CD4-positive, alpha-beta memory T cell (primary cell): ENCODE measurements at places on chromosomes 3 and 15.

GRCh38 chr15:75693501-75694240 lies 19.0 kb downstream of the CSPG4 start:
- no peak for DNase-seq

DNA sequence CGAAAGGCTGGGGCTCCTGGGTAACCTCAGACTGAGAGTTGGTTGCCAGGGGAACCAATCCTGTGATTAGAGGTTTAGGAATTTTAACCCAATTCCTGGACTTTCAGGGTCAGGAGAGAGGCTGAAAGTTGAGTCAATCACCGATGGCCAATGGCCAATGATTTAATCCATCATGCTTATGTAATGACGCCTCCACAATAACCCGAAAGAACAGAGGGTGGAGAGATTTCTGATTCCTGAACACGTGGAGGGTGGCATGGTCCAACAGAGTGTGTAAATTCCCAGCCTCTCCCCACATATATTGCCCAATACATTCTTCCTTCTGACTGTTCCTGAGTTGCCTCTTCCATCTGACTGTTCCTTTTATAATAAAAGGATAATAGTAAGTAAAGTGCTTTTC lies 137.2 kb upstream of the CBLB start:
- DNase-seq, result no peak

DNA sequence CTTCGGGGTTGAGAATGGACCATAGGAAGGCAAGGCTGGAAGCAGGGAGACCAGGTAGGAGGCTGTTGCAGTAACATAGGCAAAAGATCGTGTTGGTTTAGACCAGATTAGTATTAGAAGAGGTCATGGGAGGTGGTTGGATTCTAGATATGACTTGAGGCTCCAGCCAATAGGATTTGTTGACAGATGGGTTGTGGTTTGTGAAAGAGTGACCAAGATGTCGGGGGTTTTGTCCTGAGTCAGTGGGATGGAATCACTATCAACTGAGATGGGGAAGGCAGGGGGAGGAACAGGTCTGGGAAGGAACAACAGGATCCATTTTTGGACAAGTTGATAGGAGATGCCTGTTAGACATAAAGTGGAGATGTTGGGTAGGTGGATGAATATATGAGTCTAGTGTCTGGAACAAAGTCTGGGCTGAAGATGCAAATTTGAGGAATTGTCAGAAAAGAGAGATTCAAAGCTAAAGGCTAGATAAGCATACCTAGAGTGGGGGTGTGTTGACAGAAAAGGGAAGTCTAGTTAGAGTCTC lies 95.5 kb upstream of the NPHP3 start:
- DNase-seq, result no peak

- DNase-seq, result no peak
Observed at GRCh38 chr3:20822251-20822650, 636.2 kb upstream of the SGO1 start.

DNA sequence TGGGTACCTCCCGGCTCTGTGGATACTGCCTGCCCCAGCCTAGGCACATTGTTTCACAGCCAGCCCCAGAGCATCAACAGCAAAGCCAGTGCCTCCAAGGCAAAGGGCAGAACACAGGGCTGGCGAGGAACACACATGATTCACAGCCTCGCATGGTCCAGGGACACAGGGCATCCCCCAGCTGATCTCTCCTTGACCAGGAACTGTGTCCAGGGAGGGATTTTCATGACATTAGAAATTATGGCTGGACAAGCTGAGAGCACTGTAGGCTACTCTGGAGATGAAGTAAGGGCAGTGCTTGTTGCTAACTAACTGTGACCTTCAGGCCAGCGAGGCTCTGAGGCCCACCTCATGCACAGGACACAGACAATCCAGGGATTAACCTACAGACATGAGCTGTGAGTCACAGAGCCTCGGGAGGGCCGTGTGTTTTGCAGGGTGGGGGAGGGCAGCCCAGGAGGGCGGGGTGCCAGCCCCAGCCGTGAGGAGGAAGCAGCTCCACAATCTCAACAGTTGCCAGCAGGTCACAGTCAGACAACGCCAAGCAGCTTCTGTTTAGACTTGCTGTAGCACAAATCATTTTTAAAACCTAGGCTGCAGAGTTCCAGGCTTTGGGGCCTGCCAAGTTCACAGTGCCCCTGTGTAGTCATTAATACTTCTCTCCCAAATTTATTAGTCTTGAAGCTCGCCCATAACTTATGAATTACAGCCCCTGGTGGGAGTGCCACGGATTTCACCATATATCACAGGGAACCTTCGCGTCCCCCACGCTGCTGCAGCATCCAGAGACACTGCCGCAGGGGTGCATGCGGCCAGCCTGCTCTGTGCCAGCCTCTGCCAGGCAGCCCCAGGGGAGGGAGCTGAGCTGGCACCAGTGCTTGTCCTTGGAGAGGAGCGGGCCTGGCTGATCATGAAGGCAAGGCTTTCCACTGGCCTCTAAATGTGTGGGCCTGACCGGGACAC lies 114.7 kb downstream of the ETFA start:
- DNase-seq, result no peak

GRCh38 chr3:32045091-32045915 lies 61.1 kb upstream of the GPD1L start:
- DNase-seq, result no peak

GRCh38 chr3:150926328-150926727 lies 21.1 kb upstream of the MINDY4B start:
- no peak for DNase-seq

DNA sequence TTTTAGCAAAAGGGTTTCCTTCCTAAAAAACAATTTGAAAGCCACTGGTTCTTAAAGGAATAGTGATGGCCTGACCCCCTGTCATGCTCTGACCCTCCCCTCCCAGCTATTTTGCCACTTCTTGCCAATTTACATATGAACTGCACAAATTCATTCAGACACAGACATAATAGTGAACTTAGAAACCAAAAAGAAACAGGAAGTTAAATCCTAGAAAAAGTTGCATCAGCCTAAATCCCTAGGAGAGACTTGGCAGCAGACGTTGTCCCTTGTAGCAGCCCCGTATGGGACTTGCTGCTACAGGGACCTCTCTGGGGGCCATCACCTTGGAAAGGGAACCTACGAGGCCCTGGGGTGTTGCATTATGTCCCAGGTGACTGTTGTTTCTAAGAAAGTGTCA lies 14.3 kb upstream of the PDE8A start:
- DNase-seq, result no peak

GRCh38 chr3:149085828-149086231 lies 503 bp downstream of the HLTF start:
- DNase-seq, result peak; percentile 53

DNA sequence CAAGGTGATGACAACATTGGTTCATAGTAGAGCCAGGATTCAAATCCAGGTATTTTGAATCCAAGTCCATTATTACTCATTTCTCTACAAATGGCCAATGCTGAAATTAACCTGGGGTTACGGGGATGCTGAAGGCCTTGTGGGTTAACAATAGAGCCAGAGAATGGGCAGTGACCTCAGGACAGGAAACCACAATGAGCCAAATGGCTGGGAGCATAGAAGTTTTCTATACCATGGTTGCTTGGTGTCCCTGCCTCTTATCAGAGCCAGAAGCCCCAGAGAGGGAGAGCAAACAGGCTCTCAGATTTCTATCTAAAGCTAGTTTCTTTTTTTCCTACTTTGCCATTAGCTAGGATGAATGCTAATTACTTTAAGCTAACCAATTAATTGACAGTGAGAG lies 82.3 kb downstream of the TNIK start:
- DNase-seq, result no peak
